ENCODE measurements at places on chromosomes 3 and 15.

- no peak for DNase-seq
Observed at GRCh38 chr15:78212008-78212407, 22.4 kb downstream of the ACSBG1 start.

DNA sequence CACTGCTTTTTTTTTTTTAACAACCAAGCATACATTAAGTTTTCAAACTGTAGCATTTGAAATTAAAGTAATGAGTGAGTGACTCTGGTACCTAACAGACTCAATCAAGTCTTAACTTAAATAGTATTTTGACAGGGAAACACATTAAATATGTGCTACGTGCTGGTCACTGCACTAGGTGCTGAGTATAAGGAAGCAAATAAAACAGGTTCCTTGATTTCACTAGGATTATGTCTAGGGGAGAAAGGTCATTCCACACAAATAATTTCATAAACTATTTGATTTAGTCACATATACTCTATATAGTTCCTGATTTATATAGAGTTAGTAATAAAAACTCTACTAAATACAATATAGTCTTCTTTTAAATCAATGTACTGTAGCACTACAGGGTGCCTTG lies 89.4 kb downstream of the SUCLG2 start:
- DNase-seq: no peak

DNA sequence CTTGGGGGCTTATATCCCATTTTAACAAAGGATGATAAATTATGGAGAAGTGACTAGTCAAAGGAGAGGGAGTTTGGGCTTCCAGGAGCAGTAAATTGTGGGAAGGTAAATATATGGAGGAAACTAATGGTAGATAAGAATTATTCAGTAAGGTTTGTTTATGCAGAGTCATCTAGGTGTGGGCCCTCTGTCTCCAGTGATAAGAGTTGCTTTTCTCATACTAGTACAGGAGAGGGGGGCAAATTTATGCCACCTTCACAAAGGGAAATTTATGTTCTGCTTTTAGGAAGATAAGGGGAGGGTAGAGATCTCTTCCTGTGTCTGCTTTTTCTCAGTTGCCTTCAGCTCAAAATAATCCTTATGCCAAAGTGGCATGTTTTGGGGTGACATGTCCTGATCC lies 383.7 kb upstream of the PPP2R3A start:
- no peak for DNase-seq

DNA sequence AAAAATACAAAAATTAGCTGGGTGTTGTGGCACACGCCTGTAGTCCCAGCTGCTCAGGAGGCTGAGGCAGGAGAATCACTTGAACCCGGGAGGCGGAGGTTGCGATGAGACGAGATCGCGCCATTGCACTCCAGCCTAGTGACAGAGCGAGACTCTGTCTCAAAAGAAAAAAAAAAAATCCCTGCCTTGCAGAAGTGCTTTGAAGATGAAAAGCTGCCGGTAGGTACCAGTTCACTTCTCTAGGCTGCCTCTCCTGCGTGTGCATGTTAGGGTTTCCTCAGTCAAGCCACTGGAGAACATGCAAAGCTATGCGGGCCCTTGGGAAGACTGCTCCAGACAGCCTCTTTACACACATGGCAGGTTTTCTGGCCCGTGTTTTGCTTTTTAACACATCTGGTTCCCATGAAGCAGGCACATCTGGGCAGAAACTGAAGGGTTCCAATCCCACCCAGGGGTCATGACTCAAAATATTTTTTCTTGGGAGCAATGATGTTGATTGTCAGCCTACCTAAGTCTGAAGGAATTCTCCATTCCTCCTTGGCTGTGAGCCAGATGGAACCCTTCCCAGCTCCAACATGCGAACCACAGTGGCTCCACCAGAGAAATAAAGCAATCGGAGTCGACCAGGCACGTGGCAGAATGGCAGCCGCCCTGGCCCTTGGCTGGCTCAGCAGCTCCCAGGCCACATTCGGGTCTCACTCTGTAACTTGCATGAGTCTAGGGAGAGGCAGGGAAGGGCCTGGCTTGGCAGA lies 29.6 kb downstream of the MGLL start:
- peak; percentile 96 for DNase-seq

GRCh38 chr15:85780225-85780985 lies 14.3 kb downstream of the KLHL25 start:
- DNase-seq: no peak

GRCh38 chr3:60094392-60094947 lies 1044.6 kb upstream of the CFAP20DC start:
- no peak for DNase-seq

GRCh38 chr3:31241533-31241932 lies 291.2 kb upstream of the STT3B start:
- DNase-seq: no peak

DNA sequence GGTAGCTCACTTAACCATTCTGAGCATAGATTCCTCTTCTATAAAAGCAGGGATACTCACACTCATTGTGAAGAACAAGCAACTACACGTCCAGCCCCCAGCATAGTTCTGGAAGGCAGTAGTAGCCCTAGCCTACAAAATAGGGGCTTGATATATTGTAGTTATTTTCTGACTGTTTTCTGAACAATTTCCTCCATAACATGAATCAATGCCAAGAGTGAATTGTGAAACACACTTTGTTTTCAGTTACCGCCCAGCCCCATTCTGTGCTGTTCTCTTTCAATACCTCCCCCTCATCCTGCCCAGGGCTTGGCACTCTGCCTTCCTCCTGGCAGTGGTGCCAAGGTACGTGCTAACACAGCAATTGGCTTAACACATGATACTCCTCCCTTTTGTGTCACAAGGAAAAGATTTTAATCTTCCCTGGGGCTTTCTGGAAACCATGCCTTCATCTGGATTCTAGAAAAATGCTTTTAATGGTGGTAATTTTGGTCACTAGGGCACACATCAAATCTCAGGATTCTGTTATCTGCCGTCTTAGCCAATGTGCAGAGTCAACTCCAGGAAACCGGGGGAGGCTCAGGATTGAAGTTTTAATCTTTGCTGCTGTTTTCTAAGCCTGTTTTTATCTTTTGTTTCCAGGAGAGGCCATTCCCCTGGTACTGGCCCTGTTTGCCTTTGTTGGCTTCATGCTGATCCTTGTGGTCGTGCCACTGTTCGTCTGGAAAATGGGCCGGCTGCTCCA lies 37.2 kb downstream of the IL20RB start:
- DNase-seq: no peak

DNA sequence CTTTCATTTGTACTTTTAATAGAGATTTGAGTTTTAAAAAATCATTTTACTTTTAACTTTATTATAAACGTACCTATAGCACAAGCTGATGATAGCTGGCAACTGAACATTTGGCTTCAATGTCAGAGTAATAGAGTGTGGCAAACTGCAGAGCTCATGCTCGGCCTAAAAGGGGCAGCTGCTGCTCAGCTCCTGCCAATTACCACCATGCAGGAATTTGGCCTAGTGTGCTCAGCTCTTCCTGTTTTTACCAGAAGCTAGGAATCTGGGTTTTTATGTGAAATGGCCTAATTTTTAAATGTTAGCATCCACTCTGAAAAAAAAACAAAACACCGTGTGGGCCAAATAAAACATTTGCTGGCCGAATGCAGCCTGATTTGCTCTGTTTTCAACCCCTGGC lies 1.8 kb downstream of the IFT122 start:
- no peak for DNase-seq

DNA sequence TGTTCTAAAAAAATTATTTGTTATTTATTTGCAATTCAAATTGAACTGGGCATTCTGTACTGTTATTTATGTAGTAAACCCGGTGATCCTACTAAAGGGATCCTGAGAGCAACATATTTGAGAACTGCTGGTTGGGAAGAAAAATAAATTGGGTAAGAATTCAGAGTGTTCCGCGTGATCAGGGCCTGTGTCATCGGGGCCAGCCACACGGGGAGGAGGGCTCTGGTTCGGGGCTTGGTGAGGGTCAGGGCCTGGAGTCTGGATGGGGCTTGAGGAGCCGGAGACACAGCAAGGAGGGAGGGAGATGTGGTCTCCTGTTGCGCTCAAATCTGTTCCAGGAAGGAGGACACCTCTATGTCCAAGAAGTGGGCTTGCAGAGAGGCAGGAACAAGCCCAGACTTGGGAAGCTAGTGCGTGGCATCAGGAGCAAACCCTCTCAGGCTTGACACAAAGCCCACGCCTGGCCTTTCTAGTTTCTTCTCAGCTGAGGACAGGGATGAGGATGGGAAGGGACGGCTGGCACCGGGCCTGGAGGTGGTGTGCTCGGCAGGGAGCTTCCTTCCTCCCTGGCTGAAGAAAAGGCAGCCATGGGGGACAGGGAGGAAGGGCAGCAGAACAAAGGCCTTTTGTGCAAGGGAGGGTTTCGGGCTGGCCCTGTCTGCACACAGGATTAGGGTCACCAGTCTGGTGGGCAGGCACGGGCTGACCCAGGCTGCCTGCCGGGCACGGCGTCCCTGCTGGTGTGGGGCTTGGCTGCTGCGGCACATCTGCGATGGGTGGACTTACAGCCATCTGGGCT lies 22.9 kb upstream of the FBLN2 start:
- no peak for DNase-seq

DNA sequence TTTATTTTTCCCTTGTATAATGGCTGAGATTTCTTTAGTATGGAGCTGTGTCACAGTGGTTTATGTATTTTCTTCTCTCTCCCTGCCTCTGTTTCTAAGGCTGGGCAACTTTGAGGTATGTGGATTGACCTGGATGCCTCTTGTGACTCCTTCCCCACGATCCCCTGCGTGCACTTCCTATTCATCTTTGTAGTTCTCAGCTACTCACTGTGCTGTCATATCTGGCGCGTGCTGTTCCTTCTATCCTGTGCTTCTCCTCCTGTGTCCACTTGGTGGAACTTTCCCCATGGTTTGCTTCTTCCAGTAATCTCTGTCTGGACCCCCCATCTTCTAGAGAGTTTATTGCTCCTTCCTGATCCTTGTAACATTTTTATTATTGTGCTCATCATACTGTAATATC lies 97.3 kb downstream of the AKAP13 start:
- no peak for DNase-seq

DNA sequence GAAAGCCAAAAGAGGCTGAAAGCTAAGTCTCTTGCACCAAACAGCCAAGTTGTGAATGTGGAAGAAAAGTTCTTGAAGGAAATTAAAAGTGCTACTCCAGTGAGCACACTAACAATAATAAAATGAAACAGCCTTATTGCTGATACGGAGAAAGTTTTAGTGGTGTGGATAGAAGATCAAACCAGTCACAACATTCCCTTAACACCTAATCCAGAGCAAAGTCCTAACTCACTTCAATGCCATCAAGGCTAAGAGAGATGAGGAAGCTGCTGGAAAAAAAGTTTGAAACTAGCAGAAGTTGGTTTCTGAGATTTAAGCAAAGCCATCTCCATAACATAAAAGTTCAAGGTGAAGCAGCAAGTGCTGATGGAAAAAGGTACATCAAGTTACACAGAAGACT lies 288.8 kb upstream of the RARB start:
- DNase-seq: no peak

DNA sequence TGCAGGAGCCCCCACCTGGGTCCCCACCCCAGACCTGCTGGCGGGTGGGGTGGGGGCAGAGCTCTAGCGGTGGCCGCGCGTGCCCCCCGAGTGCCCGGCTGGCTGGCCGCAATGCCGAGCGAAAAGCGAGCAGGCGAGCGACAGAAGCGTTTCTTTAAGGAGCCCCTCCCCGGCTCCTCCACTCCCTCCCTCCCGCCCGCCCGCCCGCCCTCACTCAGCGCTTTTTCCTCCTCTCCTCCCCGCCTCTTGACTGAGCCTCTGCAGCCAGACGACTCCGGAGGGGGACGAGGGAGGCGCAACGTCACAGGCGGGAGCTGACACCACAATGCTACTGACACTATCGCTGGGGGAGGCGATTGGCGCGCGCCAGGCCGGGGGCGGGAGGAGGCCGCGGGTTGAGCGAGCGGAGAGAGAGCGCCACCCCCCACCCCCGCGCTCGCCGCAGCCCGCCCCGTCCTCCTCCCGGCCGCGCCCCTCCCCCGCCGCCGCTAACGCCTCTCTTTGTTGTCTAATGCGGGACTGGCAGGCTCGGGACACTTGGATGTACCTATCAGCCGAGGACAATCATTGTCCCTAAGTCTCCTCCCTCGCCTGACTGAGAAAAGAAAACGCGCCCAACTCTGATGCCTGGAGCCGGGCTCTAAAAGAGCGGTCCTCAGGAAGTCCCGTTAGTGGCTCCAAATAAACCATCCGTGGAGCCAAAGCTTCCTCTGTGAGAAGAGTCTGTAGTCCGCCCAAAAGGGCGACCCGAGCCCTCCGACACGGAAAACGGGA lies at the start of gene MEX3B:
MEX3B (minus strand) TSS at position 127 of the 774 bp plus-strand sequence. CDS start 313 bp downstream, outside the sequence.
- DNase-seq: peak; percentile 94

DNA sequence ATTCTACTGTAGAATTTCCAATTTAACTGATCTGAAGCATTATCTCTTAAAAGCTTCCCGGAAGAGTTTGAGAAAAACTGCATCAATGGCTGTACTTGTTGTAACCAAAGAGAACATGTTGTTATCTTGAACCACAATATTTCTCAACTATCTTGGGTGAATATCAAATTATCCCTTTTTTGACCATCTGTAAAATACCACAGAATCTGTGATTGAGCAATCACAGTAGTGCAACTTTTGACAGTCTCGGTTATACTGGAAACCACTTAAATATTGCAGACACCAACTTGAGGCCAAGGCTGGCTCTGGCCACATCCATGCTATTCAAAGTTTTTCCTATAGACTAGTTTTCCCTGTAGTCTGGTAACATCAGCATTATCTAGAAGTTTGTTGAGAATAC lies 842.8 kb upstream of the EPHA6 start:
- DNase-seq: no peak

- DNase-seq: no peak
Observed at GRCh38 chr3:193620650-193621049, 27.6 kb downstream of the OPA1 start.

DNA sequence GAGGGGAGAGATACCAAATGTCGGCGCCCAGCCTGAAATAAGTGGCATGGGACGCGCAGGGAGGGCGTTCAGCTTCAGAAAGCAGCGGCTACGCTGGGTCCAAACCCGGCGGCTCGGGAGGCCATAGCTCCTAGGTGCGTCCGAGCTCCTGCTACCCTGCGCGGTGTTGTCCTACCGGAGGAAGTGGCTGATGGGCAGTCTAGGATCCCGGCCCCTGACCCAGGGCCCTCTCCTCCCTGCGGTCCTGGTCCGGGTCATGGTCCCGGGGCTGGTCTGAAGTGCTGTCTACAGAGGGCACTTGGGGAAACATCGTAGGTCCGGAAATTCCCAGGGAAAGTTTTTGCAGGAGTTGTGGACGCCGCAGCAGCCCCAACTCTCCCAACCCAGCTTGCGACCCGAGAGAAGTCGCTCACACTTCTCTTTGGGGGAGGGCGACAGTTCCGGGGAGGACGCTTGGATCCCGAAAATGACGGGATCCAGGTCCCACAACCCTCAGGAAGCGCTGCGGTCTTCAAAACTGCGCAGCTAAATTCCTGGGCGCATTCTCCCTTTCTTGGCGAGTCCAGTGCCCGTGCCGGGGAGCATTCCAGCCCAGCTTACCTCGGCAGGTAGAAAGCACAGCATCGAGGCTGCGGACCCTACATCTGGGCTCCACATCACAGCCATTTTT lies 9.1 kb upstream of the FOXB1 start:
- DNase-seq: no peak

DNA sequence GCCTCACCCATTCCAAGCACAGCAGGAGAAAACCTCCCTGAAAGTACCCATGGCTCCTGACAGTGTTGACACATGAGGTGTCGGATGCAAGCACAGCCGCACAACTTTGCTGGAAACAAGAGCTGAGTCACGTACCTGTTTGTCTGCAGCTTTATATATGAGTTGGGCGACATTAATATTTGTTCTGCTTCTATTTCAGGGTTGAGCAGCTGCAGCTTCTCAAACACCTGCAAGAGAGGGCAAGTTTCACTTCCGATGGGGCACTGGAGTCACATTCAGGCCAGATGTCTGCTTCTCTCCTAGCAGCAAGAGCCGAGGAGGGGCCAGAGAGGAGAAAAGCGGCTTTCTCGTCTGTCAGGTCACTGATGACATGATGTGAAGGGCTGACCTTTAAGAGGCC lies 88.0 kb downstream of the NUP210 start:
- DNase-seq: no peak
